ENCODE measurements at places on chromosomes 6 and 20. TPM values are rescaled to one million over a fixed set of nuclear protein-coding genes. Genes with fewer than 3 reads are reported as not detected.

PPP1R3D gene
- total RNA-seq: 7.9 TPM

ADGRF1 gene
- total RNA-seq: 0.95 TPM

TRIM10 gene
- total RNA-seq: not detected

LTA gene
- 0.72 TPM for total RNA-seq

HNF4A gene
- total RNA-seq: 0.28 TPM

PLCB4 gene
- 1.5 TPM for total RNA-seq

GNAS-AS1 gene
- total RNA-seq: not detected

NKAPL gene
- not detected for total RNA-seq

KIF25 gene
- 0.44 TPM for total RNA-seq

POLR1C gene
- total RNA-seq: 65.1 TPM

Data from Panc1 (cell line).